Erythroblast (primary cell): ENCODE measurements at places on chromosomes 6 and 20.

DNA sequence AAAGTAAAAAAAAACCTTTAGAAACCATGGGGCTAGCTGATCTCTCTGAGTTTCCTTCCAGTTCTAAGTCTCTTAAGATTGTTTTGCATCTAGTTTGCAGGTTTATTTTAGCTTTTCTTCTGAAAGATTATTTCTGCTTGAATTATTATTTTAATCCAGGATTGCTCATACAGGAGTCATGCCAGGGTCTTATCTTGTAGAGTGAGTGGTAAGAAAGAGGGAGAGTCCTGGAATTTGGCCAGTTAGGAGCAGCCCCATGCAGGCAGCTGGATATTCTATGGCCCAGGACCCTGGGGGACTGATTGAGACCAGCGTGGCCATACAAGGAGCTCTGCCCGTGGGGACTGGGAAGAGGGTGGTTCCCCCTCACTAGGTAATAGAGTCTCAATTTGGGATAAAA is 178.9 kb upstream of the HEY2 start:
- no peak for DNase-seq

- no peak for DNase-seq
Measured at GRCh38 chr6:10331334-10331968, 83.4 kb downstream of the TFAP2A start.

DNA sequence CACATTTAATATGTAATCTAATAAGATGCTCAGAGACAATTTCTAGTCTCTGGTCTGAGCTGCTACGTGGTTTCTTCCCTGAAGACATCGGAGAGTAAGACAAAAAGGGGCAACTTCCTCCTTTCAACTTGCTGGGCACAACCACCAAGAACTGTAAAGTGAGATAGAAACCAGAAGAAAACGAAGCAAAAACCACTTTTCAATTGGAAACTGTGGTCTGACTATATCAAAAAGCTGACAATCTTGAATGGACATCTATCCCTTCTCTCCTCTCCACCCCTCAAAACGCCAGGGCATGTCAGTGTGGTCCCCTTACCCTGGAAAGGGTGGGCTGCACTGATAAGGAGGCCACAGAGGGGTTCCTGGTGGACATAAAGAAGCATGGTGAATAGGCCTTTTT is 269.1 kb downstream of the CD83 start:
- no peak for DNase-seq

DNA sequence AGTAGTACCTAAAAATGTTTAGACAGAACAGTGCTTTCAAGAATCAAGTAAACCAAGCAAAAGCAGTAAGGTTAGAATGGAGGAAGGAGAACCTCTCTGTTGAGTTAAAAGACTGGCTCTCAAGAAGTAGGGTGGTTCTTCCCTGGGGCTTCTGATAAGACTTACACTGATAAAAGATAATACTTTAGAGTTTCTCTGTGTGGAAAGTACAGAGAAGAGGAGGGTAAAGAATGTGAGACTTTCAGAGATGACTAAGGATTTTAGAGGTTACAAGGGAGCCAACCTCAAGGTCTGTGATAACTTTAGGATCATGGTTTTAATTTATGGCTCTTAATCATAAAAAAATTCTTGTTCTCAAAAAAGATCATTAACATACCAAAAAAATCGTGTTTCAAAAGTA is 30.9 kb upstream of the ALDH8A1 start:
- DNase-seq, result peak; percentile 89
